ENCODE measurements at places on chromosomes 11 and 22.

DNA sequence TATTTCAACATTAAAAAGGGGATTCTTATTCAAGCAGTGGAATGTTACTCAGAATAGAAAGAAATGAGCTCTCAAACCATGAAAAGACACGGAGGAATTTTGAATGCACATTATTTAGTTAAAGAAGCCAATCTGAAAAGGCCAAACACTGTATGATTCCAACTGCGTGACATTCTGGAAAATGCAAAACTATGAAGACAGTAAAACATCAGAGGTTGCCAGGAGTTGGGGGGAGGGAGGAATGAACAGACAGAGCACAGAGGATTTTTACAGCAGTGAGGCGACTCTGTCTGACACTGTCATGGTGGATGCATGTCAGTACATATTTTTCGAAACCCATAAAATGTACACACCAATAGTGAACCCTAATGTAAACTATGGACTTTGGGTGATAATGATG, 22.9 kb upstream of the THY1 start:
- no peaks in the 10 kb centered on the region for H3K27me3 ChIP-seq
- H3K4me1 ChIP-seq = no peaks in the 10 kb centered on the region
- no peaks in the 10 kb centered on the region for H3K36me3 ChIP-seq
- H3K27ac ChIP-seq = no peak overlapping the region
- H3K4me3 ChIP-seq = no peak overlapping the region

DNA sequence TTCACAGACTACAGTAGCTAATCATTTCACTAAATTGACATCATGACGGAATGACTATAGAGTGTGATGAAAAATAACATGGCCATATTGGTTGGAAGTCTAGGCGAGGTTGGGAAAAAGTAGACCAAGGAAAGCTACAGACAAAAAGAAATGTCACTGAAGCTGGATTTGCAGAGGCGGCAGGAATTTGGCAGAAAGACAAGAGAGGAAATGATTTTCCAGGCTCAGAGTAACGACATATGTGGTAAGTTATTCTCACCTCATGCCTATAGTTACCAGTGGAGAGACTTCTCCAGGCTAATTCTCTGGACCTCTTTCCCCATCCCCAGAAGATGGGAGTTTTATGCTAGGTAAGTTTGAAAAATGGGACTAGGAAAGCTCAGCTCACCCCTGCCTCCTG, 1005.8 kb upstream of the CCDC90B start:
- no peak for DNase-seq
- no peaks in the 10 kb centered on the region for H3K36me3 ChIP-seq
- H3K4me1 ChIP-seq = no peaks in the 10 kb centered on the region
- 0 out of 2 replicates have a peak, but pooled peaks cover 3% of the 10 kb centered on the region for H3K27me3 ChIP-seq

GRCh38 chr22:46761017-46761416, 1.4 kb upstream of the TBC1D22A start:
- no peaks in the 10 kb centered on the region for H3K36me3 ChIP-seq
- H3K27me3 ChIP-seq = no peaks in the 10 kb centered on the region
- DNase-seq = no peak
- no peak overlapping the region for H3K27ac ChIP-seq
- peaks cover 32% of the 10 kb centered on the region for H3K4me1 ChIP-seq

DNA sequence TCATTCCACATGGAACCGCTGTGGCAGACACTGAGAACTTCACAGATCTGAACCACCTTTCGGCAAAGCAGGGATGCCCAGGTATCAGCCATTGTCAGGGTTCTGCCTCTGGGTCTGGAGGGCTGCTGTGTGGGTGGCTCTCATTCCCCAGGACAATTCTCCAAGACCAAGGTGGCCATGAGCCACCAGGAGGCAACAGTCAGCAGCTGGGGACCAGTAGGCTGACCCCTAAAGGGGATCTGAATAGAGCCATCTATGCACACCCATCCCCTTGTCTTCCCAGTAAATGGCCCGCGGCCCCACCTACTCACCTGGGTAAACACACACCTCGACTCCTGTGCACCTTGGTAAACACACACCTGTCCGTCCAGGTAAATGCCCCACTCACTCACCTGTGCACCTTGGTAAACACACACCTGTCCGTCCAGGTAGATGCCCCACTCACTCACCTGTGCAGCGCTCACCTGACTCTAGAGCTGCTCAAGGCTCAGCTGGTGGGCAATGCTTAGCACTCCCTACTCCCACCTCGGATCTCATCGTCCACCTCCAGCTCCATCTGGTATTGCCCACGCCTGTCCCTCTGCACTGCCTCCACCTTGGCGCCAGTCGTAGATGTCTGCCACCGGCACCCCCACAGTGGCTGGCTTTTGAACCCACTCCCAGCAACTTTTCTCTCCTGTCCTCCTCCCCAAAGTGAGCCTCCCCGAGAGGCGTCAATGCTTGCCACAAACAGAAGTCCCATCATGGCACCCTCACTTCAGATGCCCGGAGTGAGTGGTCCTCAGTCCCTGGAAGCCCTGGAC, 10.2 kb downstream of the SLC25A1 start:
- peaks cover 4% of the 10 kb centered on the region for H3K4me1 ChIP-seq
- no peak overlapping the region for H3K27ac ChIP-seq
- no peak for DNase-seq
- H3K36me3 ChIP-seq = no peaks in the 10 kb centered on the region
- H3K4me3 ChIP-seq = no peak overlapping the region

DNA sequence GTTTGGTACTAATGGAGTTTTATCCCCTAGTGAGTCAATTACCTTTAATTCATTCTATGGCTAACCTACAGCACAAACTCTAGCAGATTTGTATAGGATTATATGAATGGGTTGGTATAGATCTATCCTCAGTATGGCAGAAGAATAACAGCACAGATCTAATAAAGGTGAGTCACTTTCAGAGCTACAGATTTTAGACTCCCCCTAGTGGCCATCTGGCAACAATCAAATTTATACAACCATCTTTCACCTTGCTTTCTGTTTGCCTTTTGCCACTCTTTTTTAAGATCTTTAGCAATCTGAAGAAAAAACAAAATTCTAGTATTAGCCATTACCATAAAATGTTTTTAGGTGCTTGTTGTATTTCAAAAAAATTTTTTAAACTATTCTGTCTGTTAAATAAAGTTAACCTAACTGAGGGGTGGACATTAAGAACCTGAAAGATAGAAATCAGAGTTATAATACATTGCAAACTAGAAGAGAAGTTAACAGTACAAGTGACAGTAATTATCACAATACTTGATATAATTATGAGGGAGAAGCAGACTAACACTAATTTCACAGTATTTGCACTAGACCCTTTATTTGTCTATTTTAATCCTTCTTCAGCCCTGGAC, 25.8 kb downstream of the DDIAS start:
- no peaks in the 10 kb centered on the region for H3K27me3 ChIP-seq
- peaks cover 5% of the 10 kb centered on the region for H3K36me3 ChIP-seq
- DNase-seq = peak; percentile 34

Measured in HCT116 (cell line).